Stimulated activated CD4-positive, alpha-beta T cell treated with anti-CD3 and anti-CD28 coated beads, TNF-alpha, amount 100 ng/mL, for 24 hours (primary cell): ENCODE measurements at places on chromosomes 5 and 9.

DNA sequence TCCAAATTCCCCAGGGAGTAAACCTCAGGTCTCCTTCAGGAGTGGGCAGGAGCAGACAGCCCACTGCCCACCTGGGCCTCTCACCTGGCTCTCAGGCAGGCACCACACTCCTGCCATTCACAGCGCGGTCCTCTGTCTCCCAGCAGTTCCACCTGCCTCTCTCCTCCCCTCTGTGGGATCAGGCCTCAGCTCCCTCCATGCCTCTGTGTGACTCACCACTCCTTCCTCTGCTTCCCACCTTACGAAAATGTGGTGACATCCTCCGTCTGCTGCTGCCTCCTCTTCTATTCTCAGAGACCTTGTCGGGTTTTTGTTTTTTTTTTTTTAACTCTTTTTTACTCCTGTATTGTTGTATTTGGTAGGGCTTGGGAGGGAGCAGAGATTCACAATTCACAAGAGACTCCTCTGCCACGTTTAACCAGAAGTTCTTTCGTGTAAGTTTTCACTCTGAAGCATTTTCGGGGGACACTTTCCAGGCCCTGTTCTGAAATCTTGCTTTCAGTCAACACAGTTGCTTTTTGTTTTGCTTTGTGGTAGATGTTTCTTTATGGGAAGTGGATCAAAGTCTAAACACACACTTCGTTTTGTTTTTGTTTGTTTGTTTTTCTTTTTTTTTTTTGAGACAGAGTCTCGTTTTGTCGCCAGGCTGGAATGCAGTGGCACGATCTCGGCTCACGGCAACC, 21.1 kb upstream of the CDKN2AIPNL start:
- DNase-seq, result no peak

DNA sequence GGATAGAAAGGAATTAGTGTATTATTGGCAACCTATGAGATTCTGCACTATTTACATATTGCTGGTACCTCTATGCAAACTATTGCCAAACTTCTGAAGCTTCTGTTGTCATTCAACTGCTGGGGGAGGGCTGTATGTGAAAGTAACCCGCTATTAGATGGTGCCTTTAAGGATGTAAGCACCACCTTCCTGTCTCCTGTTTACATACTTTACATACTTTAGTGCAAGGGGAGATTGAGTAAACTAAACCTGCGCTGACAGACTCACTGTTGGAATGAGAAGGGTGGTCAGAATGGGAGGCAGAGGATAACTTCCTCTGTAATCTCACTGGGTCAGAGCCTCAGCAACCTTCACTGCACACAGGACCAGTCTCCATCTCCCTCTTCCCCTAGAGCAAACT, 123.8 kb downstream of the NR3C1 start:
- no peak for DNase-seq

DNA sequence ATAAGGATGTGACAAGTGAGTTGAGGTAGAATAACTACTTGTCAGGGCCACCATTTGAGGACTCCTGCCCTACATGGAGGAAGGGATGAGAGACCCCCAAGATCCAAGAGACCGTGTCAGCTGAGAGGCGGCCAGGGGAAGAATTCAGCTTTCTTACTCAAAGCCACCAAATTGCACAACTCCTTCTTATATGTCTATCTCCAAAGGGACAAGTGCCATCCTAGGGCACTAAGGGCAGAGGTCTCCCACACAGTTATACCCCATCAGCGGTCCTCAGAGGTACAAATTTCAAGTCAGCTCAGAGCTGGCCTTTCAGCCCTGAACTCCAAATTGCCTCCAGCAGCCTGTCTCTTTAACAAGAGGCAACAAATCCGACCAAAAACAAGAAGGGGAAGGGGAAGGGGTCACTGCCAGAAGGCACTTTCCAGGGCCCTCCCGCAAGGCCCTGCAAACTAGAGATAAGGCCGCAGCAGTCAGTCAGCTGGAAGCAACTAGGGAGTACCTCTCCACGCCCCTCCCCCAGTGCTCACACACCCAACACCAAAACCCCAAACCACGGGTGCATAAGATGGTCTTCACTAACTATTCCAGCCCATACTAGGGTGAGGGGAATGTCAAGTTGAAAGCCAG, 6.1 kb upstream of the STOML2 start:
- no peak for DNase-seq

DNA sequence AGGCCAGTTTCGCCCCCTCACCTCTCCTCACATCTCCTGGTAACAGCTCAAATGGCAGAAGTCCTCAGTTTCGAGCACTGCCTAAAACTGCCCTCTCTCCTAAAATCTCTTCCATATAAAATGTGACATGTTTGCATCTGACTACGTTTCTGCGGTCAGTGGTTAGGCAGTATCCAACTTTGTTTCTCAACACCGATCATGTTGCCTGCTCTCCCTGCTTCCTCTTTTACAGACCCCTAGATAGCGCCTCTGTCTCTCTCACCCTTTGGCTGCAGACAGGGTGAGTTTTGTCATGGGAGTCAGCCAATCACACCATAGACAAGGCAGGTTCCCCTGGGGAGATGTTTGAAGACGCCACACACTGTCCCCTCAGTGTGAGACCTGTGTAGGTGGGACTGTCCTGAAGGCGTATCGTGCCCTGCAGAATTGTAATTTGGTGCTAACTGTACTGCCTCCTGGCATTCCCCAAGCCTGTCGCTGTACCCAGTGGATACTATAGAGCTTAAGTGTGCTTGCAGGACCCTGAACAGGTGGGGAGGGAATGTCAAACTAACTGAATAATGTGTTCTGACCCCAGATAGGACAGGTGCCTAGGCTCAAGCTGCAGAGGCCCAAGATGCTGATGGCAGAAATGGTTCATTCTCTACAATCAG, 1.1 kb downstream of the HEXB start:
- no peak for DNase-seq

DNA sequence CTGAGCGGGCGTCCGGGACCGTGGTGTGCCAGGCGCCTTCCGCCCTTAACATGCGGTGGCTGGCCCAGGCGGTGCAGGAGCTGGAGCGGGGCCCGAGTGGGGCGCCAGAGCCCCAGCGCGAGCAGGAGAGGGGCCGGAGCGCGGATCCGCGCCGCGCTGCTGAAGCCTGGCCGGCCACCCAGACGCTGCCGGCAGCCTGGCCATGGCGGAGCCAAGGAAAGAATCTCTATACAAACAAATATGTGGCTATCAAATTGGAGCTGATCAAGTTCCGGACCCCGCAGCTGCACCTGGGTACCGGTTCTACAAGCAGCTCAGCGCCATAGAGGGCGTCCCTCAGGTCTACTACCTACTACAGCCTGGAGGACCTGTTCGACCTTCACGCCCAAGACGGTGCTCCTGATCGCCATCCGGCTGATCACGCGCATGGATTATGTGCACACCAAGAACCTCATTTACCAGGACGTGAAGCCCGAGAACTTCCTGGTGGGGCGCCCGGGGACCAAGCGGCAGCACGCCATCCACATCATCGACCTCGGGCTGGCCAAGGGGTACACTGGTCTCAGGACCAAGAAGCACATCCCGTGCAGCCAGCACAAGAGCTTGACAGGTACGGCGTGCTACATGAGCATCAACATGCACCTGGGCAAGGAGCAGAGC, 55.8 kb downstream of the JAK2 start:
- no peak for DNase-seq

GRCh38 chr5:111742177-111742994, 14.6 kb downstream of the NREP start:
- DNase-seq, result no peak

DNA sequence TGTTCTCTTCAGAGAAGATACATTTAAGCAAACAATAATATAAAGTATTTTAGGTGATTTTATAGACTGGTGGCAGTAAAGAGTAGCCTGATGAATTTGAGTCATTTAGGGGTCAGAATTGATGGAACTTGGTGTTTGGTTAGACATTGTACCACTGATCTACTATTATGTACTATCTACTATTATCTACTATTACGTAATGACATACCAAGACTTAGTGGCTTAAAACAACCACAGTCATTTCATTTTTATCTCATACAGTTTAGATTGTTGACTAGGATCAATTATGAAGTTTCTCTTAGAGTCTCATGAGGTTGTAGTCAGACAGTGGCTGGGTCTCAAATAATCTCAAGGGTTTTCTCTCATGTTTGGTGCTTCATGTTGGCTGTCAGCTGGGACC, 54.0 kb downstream of the PPIP5K2 start:
- no peak for DNase-seq

DNA sequence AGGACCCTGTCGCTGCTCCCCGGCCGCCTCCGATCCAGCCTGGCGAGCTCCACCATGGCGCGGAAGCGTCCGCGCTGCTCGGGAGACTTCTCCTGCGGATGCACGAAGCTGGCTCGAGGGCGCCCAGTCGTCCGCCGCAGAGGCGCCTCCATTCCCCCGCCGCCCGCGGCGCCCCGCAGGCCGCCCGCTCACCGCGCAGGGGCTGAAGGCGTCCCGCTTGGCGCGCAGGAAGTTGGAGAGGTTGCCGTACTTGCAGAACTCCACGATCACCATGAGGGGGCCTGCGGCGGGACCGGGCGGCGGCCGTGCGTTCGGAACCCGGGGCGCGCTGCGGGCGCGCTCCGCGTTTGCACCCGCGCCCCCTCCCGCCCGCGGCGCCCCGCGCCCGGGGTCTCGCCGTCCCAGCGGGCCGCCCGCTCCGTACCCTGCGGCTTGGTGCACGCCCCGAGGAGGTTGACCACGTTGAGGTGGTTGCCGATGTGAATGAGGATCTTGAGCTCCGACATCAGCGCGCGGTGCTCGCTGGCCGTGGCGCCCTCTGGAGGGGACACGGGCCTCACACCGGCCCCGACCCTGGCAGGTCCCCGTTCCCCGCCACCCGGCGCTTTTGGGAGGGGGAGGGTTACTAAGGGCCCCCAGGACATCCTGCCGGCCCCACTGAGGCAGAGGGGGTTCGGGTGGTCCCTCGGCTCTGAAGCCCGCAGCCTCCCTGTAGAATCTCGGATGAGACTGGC, 27.7 kb upstream of the SCGB3A1 start:
- DNase-seq, result peak; percentile 51

DNA sequence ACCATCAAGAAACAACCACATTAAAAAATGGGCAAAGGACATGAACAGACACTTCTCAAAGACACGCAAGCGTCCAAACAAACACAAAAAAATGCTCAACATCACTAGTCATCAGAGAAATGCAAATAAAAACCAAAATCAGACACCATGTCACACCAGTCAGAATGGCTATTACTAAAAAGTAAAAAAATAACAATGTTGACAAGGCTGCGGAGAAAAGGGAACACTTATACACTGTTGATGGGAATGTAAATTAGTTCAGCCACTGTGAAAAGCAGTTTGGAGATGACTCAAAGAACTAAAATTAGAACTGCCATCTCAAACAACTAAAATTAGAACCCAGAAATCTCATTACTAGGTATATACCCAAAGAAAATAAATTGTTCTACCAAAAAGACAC, 80.4 kb downstream of the CAAP1 start:
- no peak for DNase-seq

DNA sequence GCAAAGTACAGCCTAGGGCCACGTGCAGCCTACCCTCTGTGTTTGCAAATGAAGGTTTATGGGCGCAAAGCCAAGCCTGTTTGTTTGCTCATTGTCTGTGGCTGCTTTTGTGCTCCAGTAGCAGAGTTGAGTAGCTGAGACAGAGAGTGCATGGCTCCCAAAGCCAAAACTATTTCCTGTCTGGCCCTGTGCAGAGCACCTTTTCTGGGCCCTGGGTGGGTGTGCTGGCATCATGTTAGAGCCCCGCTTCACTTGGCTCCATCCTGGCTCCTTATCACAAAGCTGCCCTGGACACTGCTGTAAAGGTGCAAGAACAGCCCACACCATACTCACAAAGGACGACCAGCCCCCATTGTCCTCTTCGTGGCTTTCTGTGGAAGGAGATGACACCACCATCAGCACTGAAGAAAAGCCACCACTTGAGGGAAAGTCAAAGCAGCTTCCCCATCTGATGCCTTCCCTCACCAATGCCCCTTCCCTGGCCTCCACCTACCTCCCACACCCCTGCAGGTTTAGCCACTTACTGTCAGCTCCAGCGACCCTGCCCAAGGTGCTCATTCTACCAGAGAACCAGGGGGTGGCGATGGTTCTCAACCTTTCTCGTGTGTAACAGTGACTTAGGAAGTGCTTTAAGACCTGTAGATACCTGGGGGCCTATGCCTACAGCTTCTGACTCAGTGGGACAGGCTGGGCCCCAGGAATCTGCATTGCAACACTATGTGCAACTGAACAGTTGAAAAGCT, 23.4 kb downstream of the LCP2 start:
- DNase-seq, result no peak

DNA sequence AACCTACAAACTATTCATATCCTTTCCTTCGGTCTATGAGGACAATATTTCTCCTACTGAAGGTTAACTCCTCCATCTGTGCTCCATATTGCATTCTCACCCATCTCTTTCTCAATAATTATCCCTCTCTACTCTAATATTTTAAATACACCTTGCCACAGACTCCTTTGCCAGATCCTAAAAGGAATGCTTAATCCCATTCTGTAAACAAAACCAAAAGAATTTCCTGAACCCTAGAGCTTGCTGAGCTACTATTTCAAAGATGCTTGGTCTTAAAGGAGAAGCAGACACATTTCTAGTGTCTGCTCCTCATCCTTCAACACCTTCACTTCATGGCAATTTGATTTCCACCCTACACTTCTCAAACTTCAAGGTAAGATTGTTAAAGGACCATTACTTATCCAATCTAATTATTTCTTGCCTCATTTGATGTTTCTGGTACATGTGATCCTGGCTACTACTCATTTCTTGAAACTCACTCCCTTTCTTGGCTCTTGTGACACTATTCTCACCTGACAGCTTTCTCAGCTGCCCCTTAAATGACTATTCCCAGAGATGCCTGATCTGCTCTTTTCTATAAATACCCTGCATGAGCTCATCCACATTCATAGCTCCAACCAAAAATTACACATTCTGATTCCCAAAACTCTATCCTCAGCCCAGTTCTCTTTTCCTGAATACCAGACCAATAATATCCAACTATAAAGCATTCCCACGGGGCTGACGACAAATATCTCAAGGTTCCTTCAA, 20.2 kb downstream of the HOMER1 start:
- no peak for DNase-seq

GRCh38 chr5:133196441-133197085, 144.8 kb downstream of the HSPA4 start:
- no peak for DNase-seq

DNA sequence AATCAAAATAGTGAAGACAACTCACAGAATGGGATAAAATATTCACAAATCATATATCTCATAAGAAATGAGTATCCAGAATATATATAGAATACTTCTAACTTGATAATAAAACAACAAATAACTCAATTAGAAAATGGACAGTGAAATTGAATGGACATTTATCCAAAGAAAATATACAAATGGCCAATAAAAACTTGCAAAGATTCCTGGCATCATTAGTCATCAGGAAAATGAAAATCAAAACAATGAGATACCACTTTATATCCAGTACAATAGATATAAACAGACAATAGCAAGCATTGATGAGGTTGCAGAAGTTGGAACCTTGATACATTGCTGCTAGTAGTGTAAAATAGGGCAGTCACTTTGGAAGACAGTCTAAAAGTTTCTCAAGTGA, 12.8 kb upstream of the TLR4 start:
- DNase-seq, result no peak

DNA sequence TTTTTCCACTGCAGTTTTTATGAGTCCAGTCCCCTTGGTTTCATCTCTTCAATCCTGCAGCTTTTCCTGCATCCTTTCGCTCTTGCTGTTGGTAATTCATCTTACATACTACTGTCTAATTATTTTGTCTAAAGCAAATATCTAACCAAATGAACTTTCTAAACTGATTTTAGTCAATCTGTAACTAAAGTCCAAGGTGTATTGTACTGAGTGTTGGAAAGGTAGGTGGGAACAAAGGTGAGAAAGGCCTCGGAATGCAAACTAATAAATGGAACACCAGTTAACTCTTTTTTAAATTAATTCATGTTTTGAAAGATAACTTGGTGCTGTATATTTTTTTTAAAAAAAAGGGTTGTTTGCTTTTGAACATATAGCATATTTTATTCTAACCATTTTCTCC, 152.7 kb upstream of the CYLC2 start:
- DNase-seq, result no peak

- no peak for DNase-seq
Observed at GRCh38 chr5:14184082-14184481, 40.9 kb downstream of the TRIO start.
